ENCODE measurements at places on chromosomes 5 and 9.

- DNase-seq = no peak
Measured at GRCh38 chr9:127976498-127976897, 4.3 kb downstream of the EEIG1 start.

DNA sequence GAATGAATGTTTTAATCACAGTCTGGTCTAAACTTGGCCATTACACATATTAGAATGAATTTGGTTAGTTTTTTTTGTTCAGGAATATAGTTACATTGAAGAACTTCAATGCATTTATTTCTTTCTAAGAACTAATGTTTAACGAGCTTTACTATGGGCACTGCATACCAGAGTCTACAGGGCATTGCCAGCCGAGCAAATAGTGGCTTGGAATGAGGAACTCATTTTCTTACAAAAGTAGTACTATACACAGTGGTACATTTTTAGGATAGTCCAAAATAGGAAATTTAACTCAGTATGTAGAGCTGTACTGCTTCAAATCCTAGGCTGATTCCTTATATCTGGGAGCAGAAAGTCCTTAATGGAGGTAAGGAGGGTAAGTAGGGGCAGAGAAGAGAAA is 155.4 kb downstream of the CARTPT start:
- DNase-seq = no peak

DNA sequence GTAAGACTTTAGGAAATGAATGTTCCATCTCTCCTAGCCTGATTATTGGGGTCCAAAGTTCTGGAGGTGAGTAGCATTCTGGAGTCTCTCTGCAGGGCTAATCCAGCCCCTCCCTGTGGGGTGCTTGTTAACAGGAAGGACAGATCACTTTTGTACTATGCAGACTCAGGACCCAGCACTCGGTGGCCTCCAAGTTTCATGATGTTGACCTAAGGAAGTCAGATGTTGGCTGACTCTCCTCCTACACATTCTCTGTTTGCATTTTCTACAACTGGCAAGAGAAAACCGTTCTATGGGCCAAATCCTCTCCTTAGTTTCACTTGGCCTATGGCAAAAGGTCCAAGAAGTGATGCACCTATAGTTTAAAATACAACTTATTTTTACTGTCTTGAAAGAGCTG is 5.5 kb upstream of the PDE8B start:
- no peak for DNase-seq

DNA sequence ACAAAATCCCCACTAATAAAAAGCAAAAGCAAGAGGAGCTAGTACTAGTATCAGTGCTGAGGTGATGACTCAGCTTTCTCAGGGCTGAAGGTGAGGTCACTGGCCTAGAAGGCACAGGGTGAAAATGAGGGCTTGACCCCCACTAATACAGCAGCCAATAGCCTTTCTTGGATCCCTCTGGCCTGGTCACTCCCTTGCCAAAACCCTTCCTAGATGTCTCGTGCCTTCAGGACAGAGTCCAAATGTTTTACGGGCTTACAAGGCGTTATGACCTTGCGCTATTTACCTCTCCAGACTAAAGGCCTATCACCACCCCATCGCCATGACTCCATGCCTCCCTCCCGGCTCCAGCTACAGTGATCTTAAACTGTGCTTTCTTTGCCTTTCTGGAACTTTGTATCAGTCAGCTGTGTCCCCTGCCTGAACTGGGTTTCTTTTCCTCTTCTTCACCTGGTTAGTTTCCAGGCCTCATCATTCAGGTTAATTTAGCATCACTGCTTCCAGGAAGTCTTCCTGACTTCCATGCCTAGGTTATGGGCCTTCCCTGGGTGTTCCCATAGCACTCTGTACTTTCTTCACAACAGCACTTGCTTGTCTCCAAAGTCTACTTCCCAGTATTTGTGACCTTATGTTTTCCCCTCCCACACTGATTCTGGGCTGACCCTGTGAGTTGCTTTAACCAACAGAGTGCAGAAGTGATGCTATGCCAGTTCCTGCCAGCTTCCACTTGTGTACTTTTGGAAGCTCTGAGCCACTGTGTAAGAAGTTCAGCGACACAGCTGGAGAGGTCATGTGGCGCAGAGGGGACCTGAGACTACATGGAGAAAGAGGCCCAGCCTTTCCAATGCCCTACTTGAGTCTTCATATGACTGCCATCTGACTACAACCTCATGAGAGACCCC is 4.2 kb upstream of the DELE1 start:
- no peak for DNase-seq

- DNase-seq = no peak
Measured at GRCh38 chr9:99509900-99510535, 287.9 kb downstream of the SEC61B start.

DNA sequence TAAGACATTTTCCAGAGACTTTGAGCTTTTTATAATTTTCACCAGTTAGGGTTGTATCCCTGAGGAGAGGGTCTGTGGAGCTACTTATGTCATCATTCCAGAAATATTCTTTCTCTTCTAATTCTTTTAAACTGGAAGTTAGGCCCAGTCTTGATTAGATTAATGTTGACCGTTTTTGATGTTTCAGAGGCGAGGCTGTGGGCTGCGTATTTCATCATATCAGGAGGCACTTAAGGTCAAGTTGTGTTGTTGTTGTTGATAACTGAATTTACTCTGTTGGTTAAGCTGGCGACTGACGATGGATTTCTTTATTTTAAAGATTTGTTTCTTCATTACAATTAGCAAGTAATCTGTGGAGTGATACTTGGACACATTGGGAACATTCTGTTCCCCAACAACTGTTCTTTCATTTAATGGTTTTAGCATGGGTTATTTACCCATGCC is 20.1 kb downstream of the IPO11 start:
- no peak for DNase-seq

DNA sequence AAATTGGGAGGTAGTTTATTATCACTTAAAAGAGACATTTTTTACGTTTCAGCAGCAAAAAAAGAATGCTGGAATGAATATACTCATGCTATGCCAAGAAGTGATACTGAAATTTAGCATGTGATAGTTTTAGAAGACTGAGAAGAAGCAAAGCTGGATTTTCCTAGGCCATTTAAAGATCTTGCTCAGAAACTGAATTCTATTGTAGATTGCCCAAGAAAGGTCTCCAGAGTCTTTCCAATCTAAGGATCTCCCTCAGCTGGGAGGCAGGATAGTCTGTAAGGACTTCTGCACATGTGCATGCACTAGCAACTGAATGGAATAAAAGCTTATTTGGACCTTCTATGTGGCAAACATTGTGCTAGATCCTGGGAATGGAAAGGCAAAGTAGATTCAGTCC is 334.5 kb downstream of the DTWD2 start:
- no peak for DNase-seq

DNA sequence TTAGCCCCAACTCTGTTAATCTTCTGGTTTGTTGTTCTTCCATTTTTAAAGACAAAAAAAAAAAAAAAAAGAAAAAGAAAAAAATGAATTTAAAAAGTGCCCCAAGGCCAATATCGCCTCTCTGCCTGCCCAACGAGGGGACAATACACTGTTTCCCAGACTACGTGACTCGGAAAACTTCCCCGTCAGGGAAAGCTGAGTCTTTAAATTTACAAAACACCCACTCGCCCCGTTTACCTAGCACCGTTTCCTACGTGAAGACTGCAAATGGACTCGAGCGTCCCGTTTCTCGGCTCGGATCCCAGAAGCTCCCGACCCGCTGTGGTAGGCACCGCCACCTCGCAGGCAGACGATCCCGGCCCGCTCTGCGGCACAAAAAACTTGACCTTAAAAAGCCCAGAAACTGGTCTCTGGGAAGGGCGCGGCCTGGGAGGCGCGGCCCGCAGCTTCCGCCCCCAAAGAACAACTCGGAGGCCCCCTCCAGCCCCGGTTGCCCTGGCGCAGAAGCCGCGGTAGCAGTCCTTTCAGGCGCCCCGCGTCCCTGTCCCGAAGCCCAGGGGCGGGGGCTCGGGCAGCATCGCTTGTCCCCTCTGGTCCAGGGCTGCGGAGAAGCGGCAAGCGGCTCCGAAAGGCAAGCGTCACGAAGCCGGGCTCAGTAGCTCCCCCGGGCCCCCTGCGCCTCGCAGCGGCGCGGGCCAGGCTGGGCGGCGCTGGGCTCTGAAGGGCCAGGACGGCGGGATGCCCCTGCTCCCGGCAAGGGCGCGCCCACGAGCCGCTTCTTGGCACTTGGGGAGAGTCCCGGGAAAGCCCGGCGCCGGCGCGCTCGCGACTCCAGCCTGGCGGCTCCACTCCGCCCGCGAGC is at the start of gene GCNT4:
Gene GCNT4 (minus strand): TSS at position 367 of the 862 bp plus-strand sequence. CDS start 22,521 bp downstream, outside the sequence.
- DNase-seq = peak; percentile 30

DNA sequence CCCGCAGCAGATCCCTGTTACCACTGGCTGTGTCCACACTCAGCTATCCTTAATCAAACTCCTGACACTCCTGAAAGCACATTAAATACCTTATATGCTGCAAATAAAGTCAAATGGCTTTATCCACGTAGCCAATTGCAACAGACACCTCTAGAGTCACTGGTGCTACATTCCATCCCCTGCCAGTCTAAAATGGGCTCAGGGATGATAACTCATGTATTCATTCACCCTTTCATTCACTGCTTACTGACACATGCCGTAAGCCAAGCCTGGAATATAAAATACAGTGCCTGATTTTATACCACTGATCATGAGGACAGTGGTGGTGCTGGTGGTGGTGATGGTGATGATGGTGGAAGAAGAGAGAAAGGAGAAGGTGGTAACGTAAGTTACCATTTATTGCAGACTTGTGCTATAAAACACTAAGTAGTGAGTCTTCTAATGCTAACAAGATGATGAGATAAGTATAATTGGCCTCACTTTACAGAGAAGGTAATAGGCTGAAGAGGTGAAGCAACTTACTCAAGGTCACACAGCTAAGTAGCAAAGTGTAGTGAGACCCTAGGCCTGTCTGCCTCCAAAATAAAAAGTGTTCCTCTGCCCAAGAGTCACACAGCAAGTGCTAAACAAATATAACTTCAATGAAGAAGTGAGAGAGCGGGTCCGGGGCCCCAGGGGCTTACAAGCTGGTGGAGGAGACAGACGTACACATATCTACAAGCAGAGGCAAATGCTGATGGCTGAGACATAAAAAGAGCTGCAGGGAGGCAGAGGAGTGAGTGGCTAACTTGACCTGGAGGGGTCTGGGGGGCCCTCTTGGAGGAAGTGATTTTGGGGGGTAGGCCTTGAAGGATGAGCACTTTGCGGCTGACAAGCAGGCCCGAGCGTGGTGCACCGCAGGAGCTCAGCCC is 1.2 kb downstream of the TTLL11 start:
- DNase-seq = no peak

DNA sequence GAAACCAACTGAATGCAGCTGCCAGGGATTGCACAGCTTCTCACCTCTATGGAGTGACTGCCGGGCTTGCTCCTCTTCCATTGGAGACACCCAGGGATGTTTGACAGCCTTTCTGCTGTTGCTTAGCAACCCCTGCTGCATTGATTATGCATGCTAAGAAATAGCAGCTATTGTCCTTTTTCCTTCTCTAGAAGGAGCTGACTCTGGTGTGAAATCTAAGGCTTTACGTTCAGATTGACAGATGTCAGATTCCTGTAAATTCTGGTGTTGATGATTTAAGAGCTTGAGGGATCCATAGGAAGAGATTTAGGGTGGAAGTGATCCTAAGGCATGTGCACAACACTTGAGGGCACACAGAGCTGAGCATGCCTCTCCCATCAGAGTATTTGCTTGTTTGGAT is 267.7 kb downstream of the NTRK2 start:
- no peak for DNase-seq

DNA sequence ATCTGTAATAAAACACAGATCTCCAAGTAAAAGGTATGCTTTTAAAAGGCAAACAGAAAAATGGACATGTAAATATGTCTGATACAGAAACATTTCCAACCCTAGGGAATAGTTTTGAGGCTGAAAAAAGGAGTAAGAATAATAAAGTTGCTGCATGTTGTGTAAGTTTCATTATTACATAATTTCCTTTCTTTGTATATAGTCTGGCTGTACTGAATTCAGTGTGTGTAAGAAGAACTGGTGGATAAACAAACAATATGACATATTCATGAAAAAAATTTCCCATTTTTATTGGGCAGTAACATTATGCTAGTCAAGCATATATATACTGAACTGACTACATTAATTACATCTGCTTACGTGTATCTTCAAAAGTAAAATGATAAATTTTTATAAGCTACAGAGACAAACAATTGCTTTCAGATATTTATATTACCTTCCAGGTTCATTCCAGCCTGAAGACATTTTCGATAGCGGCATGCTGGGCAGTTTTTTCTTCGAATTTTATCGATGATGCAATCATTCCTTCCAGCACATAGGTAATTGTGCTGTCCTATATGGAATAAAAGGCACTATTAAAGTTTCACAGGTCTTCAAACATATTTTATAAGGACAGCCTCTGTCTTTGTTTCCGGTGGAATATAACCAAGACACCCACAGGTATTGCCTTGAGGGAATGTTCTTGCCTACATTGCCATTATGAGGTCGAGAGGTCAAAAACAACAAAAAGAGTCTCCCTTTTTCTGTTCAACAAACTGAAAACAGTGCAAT is 93.6 kb downstream of the NR3C1 start:
- no peak for DNase-seq

DNA sequence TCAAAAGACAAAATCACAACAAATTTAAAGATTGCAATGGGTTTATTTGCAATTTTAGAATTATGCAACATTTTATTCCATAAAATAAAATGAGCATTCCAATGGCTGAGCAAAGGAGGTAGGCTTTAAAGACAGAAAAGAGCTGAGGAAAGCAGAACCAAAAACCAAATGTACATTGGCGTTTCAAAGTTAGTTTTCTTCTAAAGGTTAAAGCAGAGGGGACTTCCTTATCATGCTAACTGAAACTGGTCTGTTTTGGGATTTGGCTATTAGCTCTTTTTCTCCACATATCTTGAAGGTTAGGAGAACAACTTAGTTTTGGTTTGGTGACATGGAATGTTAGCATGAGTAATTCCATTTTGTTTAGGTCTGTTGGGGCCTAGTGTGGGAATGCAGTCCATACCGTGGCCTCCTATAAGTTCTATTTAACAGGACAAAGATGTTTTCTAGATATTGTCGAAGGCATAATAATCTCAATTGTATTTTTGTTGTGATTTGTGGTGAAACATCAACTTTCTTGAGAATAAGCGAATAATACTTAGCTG is 20.3 kb downstream of the DCP2 start:
- DNase-seq = no peak

DNA sequence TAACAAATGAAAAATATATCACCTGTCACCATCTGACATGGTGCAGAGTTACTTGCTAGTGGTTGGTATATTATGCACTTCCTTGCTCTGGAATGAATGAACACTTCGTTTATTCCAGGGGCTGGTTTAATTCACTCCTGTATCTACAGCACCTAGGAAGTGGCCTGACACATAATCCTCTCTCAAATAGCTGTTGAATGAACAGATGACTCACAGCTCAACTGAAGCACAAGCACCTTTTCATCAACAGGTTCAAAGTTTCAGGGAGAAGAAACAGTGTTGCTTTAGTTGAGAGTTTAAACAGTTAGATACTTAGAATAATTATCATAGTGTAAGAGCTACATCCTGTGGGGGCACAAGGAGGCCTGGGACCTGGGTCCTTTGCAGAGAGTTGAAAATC is 135.0 kb upstream of the DAP start:
- no peak for DNase-seq

DNA sequence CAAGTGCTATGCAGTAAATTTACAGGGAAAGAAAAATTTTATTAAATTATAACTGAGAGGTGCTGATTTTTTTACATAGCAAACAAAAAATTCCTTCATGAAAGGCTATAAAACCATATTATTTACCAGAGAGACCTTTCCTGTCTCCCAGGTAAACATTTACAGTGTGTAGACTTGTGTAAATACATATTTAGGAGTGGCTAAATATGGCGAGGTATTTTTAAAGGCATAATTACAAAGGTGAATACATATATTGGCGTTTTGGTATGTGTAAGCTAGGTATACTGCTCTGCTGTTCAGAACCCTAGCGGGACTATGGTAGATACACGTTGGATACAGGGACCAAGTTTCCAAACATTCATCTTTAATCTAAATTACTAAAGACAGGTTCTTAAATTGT is 170.6 kb upstream of the MEF2C start:
- DNase-seq = no peak

GRCh38 chr9:69044240-69045219 is 9.0 kb downstream of the FXN start:
- DNase-seq = no peak

Data from stimulated activated CD8-positive, alpha-beta memory T cell treated with anti-CD3 and anti-CD28 coated beads, Interleukin-2, amount 100 ng/mL, for 48 hours (primary cell).